GOT3 (cell line): ENCODE measurements at places on chromosomes 3 and 15.

DNA sequence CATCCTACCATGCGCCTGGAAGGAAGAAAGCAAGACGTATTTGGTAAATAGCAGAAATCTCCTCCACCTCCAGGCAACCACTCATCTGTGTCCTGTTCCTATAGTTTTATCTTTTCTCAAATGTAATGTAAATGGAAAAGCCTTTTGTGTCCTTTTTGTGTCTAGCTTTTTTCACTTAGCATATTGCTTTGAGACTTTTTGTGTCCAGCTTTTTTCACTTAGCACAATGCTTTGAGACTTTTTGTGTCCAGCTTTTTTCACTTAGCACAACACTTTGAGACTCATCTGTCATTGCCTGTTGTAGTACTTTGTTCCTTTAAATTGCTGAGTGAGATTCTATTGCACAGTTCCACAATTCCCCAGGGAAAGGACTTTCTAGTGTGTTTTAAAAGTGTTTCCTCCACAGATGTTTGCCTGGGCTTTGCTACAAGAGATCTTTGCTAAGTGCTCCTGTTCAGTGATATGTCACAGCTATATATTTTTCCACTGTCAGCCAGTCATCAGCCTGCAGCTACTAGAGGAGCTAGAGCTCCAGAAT is 27.9 kb upstream of the MUC13 start:
- no peak for DNase-seq

DNA sequence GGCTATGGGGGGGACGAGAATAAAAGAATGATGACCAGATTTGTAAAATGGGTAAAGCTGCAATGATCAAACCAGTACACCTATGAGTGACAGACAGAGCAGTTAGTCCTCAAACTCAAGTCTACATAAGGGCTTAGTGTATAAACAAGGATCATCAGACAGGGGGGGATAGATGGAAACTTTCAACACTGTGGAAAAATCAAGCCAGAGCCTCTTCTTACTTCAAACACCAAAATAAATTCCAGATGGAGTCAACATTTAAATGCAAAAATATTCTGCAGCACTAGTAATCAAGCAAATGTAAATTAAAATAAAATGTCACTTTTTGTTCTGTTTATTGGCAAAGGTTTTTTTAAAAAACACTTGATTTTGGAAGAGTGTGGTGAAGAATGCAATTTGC is 205.9 kb upstream of the RGMA start:
- DNase-seq, result no peak

DNA sequence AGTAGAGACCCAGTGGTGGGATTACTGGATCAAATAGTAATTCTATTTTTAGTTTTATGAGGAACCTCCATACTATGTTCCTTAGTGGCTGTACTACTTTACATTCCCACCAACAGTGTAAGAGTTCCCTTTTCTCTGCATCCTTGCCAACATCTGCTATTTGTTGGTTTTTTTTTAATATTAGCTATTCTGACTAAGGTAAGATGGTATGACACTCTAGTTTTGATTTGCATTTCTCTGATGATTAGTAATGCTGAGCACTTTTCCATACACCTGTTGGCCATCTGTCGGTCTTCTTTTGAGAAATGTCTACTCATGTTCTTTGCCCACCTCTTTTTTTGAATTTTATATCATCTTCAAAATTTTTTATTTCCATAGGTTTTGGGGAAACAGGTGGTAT is 34.2 kb upstream of the RAP2B start:
- DNase-seq, result no peak

DNA sequence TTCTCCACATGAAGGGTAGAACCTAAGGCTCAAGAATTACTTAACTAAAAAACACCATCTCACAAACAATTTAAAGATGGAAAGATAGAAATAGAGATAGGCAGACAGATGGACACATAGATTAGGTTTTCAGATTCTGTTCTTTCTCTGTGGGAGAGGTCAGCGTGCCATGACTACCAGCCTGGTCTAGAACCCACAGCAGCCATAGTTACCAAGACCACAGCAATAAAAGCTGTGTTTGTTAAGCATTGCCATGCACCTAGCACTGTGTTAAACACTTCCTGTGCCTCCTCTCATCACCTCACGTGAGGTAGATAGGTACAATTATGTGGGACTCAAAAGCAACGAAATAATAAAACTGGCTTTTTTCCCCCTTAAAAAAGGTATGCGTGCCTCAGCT is 83.1 kb upstream of the TSEN2 start:
- no peak for DNase-seq

- DNase-seq, result no peak
Measured at GRCh38 chr3:61734749-61735686, 173.6 kb downstream of the PTPRG start.

GRCh38 chr3:197736010-197736490 is 654 bp downstream of the RUBCN start:
- DNase-seq, result no peak

DNA sequence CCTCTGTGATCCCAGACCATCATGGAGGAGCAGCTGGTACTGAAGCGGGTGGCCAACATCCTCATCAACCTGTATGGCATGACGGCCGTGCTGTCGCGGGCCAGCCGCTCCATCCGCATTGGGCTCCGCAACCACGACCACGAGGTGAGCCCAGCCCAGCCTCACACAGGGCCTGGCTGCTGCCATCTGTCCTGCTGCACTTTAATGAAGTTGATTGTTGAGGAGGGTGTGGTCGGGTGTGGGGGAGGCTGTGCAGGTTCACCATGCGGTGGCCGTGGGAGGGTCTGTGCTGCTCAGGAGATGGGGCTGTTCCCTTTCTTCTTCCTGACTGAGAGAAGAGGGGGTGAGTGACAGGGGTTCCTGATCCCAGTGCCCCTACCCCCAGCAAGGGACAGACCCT is 30.6 kb downstream of the ACAD9 start:
- DNase-seq, result no peak

DNA sequence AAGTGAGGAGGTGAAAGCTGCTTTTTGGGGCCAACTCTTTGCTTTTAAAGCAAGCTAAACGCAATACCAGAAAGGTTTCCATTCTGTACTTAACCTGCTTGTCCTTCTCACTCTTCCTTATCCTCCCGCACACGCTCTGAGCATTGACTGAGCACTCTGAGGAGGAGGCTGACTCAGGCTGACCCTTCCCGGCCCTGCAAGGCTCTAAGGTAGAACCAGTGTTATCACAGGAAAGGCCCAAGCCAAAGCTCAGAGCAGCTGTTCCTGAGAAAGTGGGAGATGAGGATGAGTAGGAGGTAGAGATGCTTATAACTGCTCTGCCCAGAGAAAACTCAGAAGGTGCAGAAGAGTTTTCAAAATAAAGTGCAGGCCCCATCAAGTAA is 2.3 kb downstream of the B3GNT5 start:
- no peak for DNase-seq

- DNase-seq, result no peak
Measured at GRCh38 chr3:171266034-171266739, 194.0 kb downstream of the TNIK start.

DNA sequence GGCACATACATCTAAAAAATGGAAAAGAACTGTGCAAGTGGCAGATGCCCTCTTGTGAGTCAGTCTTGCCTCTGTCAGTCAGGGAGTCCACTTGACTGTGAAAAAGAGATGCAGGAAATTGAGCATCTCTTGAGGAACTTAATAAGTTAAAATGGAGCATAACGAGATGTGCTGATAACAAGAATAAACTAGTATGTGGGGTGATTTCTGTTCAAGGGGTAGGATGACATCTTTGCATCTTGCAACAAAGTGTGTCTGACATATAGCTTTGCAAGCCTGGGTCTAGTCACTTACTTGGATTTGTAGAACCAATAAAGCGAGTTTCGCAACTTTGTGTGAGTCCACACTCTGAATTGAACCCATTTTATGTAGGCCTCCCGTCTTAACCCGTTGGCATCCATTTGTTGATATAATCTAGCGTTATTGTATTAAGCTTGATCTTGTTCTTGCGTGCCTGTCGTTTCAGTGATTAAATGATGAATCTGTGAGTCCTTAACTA is 2.2 kb downstream of the USP3 start:
- DNase-seq, result no peak

DNA sequence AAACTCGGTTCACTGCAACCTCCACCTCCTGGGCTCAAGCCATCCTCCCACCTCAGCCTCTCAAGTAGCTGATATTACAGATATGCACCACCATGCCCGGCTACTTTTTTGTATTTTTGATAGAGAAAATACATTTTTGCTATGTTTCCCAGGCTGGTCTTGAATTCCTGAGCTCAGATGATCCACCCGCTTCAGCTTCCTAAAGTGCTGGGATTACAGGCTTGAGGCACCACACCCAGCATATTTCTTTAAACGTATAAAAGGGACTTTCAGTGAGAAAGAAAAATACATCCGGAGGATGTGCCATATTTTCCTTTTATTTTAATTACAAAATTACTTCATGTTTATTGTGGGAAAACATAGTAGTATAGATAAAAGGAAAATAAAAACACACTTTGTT is 55.2 kb downstream of the RPL39L start:
- no peak for DNase-seq

- no peak for DNase-seq
Measured at GRCh38 chr3:67662733-67663132, 8.3 kb upstream of the SUCLG2 start.

- no peak for DNase-seq
Measured at GRCh38 chr15:58724466-58724865, 25.0 kb downstream of the ADAM10 start.
